ENCODE measurements at places on chromosomes 3 and 15. TPM values are rescaled to one million over a fixed set of nuclear protein-coding genes. Genes with fewer than 3 reads are reported as not detected.

- no peak for DNase-seq
Measured at GRCh38 chr3:149203758-149204157, 17.9 kb downstream of the CP start.

DNA sequence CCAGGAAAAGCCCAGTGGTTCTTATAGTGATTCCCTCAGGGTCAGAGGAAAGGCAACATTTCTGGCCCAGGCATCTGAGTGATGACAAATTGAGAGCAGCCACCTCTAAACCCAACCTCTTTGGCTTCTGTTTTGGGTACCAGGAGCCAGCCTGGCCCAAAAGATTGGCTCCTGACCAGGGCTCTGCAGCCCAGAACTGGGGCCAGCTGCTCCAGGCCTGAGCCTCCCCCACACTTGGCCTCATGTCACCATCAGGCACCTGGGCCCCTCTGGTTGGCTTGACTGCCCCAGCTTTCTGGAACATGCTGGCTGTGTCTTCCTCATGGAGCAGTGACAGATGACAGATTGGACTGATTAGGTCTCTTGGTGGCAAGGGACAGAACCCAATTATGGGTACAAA is 26.0 kb upstream of the HCN4 start:
- DNase-seq: peak; percentile 76

GRCh38 chr15:94655249-94655880 is 424.0 kb downstream of the MCTP2 start:
- no peak for DNase-seq

Gene DYNC1LI1
- 54.3 TPM for total RNA-seq

DNA sequence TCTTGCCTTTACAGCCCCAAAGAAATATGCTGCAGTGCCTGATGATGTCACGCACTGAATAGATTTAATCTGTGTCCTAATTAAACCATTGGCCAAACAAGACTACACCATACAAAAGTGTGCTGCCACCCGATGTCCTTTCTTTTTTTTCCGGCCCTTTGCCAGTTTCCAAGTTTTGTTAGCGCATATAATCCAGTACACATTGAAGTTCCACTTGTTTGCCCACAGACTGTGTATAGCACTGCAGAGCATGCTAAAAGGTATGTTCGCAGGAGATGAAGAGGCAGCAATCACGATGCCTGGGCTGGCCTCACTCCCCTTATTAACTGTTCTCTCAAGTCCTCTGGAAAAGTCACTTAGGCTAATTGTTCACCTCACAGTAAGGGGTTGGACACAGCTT is 26.8 kb downstream of the MRPS25 start:
- DNase-seq: no peak

Gene PRR20G
- not detected for total RNA-seq

- DNase-seq: no peak
Measured at GRCh38 chr15:76335307-76336253, 993 bp upstream of the ISL2 start.

- no peak for DNase-seq
Measured at GRCh38 chr3:164406281-164406680, 672.0 kb downstream of the SI start.

Gene HTR3C
- total RNA-seq: not detected

DNA sequence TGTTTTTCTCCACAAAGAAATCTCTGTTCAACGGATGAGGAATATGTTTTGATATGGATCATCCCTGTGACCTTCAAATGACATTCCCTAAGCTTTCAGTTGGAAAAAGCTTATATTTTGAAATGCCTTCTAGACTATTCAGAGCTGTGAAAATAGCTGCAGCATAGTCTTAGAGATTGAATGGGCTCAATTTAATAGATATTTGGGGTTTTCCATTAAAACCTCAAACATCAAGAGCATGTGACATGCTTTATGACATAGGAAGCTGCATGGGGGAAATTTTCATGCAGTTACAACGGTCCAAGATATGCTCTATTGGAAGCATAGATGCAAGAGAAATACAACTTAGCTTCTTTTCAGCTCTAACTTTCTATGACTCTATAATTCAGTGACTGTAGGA is 102.8 kb downstream of the LSAMP start:
- DNase-seq: no peak

GRCh38 chr15:63517628-63518027 is 13.2 kb downstream of the USP3 start:
- DNase-seq: no peak

Gene DAPK2
- total RNA-seq: 22.0 TPM

Gene TATDN2
- 16.8 TPM for total RNA-seq

Gene STRIT1
- total RNA-seq: 1.7 TPM

Gene ASB14
- 19.4 TPM for total RNA-seq

DNA sequence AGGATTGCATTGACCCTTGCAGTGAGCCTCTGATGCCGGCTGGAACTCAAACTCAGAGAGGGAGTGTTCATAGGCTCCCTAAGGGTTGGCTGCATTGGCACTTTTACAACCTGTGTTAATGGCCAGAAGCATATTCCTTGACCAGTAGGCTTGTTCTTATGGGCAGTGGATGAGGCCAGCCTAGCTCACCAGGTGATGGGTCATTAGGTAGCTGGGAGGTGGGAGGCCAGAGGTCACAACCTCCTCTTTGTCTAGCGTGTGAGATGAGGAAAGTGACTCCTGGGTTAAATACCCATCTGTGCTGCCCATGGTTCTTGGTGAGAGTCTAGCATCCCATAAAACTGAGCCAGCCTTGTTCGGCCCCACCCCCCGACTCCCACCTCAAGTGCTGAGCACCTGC is 275.7 kb upstream of the CTNNB1 start:
- no peak for DNase-seq

- no peak for DNase-seq
Measured at GRCh38 chr3:6803619-6804018, 57.3 kb upstream of the GRM7 start.

GRCh38 chr15:99930696-99931095 is 197.5 kb upstream of the LYSMD4 start:
- no peak for DNase-seq

Gene NLGN1
- 11.0 TPM for total RNA-seq

- DNase-seq: no peak
Measured at GRCh38 chr15:80591938-80592825, 102.9 kb upstream of the ABHD17C start.

- DNase-seq: no peak
Measured at GRCh38 chr3:157282261-157283191, 122.6 kb upstream of the CCNL1 start.

- no peak for DNase-seq
Measured at GRCh38 chr3:8532251-8532871, 30.7 kb downstream of the LMCD1 start.

DNA sequence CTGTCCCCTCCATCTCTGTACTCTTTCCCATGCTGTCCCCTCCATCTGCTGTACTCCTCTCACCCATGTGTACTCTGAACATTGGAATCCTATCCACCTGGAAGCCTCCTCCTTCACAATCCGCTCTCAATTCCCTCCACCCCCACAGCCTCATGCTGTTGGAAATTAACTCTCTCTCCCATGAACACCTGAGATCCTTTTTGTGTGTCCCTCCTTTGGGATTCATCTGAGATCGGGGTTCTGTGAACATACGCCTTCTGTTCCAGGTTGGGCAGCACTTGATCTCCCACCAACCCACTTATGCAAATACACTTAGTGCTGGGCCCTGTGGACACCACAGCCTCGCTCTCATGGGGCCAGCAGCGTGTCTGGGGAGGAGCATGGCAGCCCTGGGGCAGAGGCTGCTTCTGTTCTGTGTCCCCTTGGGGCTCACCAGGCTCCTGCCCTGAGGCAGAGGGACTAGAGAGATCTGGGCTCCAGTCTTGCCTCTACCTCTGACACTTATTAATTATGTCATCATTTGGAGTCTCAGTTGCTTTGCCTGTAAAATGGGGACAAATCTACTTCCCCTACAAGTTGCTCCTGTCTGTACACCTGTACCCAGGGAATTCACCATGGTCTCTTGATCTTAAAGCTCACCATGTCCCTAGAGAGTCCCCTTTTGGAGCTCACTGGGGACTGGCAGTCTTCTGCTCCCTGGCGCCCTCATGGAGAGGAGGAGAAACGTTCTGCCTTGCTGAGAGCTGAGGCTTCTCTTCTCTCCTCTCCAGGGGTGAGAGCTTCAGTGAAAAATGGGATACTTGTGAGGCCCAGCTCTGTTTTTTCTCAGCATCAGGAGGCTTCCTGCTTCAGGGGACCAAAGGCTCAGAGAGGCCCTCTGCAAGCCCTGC is 42.7 kb downstream of the ITGA11 start:
- no peak for DNase-seq

DNA sequence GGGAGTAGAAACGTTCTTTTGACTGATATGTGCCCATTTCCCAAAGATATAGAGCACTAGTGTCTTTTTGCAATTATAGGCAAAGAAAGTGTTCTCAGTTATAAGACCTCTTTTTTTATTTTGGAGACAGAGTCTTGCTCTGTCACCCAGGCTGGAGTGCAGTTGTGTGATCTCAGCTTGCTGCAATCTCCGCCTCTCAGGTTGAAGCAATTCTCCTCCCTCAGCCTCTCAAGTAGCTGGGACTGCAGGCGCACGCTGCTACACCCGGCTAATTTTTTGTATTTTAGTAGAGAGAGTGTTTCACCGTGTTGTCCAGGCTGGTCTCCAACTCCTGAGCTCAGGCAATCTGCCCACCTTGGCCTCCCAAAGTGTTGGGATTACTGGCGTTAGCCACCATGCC is 20.7 kb upstream of the ZNF639 start:
- DNase-seq: no peak

Gene NGLY1
- 31.2 TPM for total RNA-seq

Gene RLBP1
- not detected for total RNA-seq

DNA sequence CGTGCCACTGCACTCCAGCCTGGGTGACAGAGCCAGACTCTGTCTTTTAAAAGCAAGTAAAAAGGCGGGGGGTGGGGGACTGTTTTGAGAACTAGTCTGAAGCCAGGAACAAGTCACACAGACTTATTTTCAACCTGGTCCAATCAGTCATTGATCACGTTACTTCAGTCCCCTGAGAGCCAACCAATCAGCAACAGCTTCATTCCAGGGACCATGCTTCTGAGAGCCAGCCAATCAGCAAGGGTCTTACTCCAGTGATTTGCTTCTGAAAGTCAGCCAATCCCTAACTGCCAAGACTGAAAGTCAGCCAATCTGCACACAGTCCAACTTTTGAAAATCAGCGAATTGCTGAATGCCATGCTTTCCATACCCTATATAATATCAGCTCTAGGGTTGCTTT is 48.6 kb upstream of the C15orf39 start:
- peak; percentile 20 for DNase-seq

Gene SNUPN
- 17.8 TPM for total RNA-seq

- peak; percentile 71 for DNase-seq
Measured at GRCh38 chr15:100919481-100920405, 586 bp downstream of the LRRK1 start.

Gene IFT122
- total RNA-seq: 21.0 TPM

Gene CPOX
- total RNA-seq: 13.1 TPM

GRCh38 chr15:68885070-68885469 is 45.3 kb upstream of the SPESP1 start:
- no peak for DNase-seq

- DNase-seq: no peak
Measured at GRCh38 chr3:150760431-150761200, 2.4 kb downstream of the SIAH2 start.

DNA sequence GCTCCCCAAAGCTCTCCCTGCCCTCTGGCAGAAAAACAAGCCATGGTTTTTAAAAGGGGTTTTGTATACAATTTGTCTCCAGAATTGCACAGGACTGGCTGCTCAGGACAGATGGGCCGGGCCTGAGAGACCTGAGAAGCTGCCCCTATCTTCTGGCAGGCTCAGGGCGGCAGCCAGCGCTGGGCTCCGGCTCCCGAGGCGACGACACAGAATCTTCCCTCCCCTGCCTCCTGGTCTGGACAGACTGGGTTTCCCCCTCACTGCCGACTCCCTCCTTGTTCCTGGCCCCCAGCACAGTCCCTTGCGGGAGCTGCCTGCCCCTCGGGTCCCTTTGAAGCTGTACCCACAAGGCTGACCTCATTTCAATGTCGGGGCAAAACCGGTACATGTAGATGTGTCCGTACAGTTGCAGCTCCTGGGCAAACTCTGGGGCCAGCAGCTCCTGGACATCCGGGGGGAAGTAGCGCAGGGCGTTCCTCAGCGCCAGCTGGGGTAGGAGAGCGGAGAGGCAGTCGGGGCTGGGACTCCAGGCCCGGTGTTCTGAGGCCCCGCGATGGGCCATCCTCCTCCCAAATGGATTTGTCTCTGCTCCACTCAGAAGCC is 7.2 kb downstream of the UROC1 start:
- DNase-seq: peak; percentile 1

DNA sequence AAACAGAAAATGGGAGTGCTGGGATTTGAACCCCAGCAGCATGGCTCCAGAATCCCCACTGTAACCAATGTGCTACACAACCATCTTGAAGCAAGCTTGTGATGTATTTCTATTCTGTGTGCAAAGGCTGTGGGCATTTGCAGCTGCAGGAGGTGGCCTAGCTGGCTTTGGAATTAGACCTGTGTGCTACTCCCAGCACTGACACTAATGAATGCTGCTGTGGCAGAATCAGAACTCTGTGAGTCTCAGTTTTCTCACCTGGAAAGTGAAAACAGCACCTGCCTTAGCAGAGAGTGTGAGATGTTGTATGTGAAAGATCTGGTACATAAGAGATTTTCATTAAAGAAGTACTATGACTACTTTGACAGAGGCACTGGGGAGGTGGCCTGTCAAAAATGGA is 21.5 kb upstream of the SMAD6 start:
- DNase-seq: no peak

GRCh38 chr3:44342176-44342790 is 3.7 kb downstream of the TCAIM start:
- DNase-seq: no peak

- no peak for DNase-seq
Measured at GRCh38 chr15:57476533-57476975, 100.2 kb downstream of the CGNL1 start.

Gene CSPG4
- total RNA-seq: 13.9 TPM

Gene LEKR1
- total RNA-seq: 1.7 TPM

Gene RCN2
- total RNA-seq: 26.7 TPM

DNA sequence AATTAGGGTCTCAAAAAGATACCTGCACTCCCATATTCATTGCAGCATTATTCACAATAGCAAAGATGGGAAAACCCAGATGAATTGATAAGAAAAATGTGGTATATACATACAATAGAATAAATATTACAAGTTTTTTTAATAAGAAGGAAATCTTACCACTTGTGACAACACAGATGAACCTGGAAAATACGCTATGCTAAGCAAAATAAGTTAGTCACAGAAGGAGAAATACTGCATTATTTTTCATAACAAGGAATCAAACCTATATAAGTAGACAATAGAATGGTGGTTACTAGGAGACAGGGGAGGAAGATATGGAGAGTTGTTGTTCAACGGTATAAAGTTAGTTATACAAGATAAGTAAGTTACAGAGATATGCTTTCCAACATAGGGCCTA is 130.0 kb downstream of the GSK3B start:
- no peak for DNase-seq

All from heart left ventricle (tissue), 16 donors.